ENCODE measurements at places on chromosomes 1 and 21.

DNA sequence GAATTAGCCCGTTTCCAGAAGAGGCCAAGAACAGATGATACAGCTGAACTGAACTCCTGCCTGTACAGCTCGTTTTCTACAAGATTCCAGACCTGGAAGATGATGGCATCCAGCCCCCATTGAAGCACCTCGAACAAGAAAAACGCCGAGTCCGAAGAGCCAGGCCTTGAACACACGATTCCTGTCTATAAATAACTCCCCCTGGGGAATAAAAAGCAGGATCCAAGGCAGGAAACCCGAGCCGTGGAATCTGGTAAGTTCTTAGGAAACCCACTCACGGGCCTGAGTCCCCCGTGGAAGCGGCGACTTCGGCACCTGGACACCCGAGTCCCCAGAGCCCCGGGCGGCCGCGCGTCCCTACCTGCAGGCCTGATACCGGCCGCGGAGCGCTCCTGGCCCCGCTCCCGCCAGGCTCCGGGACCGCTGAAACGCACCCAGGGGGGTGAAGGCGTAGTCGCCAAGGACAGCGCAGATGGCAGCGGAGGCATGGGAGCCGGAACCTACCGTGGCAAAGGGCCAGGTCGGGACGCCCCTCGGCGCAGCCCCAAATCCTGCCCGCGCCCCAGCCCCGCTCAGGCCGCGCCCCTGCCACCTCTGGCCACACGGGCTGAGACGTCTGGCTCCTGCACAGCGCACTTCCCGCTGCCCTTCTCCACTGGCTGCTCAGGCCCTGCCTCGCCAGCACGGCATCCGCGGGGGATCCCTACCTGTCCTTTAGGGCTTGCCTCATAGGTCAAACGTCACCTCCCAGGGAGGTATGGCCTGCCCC, 14.0 kb upstream of the HLCS start:
- no peak for DNase-seq

GRCh38 chr1:29412591-29412990, 176.3 kb downstream of the PTPRU start:
- DNase-seq, result no peak

- no peak for DNase-seq
Measured at GRCh38 chr1:113983826-113984225, 4.6 kb downstream of the OLFML3 start.

GRCh38 chr1:182003025-182003725, 58.3 kb downstream of the ZNF648 start:
- no peak for DNase-seq

DNA sequence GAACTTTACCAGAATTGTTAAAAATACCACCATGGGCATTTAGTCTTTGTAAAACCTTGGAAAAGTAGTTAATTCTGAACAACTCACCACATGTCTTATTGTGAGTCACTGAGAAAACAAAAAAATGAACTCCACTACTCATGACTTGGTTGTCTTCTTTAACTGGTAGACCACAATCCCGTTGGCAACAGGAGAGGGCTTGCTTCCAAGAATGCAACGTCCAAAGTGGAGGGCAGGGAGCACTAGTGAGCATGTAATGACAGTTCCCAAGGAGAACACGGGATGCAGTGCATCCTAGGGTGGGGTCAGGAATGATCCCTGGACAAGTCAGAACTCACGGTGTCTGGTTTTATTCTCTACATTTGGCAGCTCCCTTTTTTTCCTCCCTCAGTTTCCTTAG, 15.2 kb upstream of the HMCN1 start:
- DNase-seq, result no peak

- no peak for DNase-seq
Measured at GRCh38 chr1:23930861-23931490, 17.8 kb upstream of the CNR2 start.

DNA sequence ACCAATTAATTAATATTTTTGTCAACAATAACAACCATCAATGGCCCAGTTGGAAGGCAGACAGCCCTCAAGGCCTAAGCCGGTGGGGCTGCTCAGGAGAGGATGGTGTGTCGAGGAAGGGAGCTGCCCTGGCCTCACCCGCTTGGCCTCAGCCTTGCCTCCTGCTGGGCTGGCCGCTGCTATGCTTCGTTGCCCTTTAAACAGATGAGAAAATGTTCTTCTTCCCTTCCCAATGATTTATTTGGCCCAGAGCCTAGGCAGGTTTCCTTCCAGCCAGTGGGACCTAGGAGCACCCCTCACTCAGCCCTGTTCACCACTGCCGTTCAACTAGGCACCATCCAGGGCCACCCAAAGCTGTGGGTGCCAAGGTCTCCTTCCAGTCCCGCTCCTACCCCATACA, 3.1 kb upstream of the ADGRB2 start:
- DNase-seq, result no peak

DNA sequence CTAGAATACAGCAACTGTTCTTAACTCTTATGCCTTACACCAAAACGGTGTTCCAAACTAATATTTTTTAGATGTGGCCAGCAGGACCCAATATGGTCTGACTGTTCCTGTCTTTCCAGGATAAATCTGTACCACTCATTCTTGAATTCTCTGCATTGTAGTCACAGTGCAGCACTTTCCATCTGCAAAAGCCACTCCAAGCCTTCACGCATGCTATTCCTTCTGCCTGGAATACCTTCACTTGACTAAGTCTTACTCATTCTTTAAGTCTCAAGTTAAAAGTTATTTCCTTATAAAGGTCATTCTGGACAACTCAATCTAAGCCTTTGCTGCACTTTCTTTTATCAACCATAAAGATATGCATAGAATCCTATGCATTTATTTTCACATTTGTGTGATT, 1194.5 kb downstream of the PLA2G4A start:
- no peak for DNase-seq

GRCh38 chr1:19622204-19622603, 21.9 kb upstream of the NBL1 start:
- DNase-seq, result no peak

- no peak for DNase-seq
Measured at GRCh38 chr21:34511181-34511580, 829 bp downstream of the KCNE1 start.

GRCh38 chr1:114756949-114757454, 782 bp downstream of the CSDE1 start:
- DNase-seq, result no peak

- no peak for DNase-seq
Measured at GRCh38 chr1:227043755-227044154, 103.7 kb downstream of the COQ8A start.

GRCh38 chr1:239951511-239952140, 140.1 kb upstream of the FMN2 start:
- peak; percentile 79 for DNase-seq

DNA sequence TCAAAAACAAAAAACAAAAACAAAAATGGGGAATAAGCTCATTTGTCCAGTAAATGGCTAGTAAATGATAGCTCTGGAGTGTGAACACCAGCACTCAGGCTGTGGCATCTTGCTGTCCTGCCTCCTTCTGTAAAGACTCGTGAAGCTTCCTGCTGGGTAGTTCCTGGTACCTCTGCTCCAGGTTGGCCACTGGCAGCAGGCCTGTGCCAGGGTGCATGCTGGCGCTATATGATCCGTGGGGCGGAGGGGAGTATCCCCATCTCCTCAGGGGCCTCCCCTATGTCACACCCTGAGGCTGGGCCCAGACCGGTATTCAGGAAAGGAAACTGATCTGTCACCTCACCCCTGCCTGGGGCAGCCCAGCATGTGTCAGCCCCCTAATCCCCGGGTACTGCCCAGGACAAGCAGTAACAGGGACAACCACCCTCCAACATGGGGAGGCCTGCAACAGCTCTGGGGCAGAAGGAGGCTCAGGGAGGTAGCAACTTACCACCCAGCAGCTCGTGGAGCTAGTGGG, 14.1 kb downstream of the ALPL start:
- DNase-seq, result no peak

DNA sequence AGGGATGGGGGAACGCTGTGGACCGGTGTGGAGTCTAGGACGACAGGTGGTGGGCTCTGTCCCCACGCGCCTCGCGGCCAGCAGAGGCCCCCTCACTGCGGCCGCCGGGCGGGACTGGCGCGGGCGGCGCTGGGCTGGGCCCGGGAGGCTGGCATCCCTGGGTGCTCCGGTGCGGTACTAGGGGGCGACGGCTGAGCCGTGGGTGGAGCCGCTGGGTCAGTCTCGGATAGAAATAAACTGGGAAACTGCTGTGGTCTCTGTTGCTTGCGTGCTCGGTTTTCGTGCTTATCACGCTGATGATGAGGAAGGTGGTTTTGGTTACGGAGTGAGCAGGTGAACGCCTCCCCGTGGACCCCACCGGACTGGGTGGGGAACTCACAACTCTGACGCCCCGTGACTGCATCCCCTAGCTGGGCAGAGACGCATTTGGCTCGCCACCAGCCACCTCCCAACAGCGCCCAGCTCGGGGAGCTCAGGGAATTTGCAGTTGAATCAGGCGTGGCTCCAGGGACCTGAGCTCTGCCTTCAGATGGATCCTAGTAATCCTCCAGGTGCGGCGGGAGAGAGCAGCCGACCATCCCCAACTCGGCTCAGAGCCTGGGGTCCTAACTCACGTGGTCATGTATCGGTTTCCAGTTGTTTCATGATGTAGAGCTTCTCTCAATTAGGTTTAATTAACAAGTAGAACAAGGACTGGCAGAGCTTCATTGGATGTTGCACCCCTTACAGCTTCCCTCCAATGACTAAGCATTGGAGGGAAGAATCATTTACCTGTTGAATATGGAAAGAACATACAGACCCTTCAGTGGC, 32.1 kb downstream of the HSD17B7 start:
- DNase-seq, result no peak

DNA sequence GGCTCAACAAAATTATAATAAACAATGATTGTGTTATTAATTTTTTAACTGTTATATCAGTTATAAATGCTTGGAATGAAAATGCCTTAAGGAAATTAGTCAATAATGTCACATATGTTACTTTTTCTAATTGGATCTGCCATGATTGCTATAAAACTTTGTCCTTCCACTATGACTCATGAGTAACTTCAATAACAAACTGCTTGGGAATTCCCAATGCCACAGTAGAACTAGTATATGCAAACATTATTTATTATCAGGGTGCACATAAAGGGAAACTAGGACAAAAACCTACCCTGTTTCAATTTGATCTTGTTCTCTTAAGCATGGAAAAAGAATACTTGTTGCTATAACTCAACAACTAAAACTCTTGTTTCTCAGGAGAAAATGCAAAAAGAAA, 59.1 kb upstream of the PDC start:
- DNase-seq, result no peak

DNA sequence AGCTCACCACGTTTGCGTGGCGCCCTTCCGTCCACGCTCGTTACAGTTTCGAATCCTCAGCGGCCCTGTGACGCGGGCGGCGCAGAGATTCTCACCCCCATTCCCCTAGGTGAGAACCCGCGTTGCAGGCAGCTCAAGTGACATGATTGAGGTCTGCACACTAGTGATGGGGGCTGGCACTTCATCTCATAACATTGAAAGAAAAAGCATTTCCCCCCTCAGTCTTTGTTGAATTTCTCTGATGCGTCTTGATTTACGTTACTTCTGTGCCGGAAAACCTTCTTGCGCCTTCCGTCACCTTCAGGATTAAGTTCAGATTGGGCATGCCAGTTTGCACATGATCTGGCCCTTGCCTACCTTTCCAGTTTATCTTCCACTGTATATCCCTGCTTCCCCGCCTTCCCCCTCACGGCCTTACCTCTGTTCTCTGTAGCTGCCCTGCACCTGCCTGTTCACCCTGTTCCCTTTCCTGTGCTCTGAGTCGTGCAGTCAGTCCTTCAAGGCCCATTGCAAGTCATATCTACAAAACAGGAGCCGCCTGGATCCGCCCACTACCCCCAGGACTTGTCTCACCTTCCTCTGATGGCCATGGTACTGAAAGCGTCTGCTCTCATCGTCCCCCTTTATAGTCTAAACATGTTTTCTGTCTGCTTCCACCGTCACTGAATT, 1.1 kb downstream of the CTPS1 start:
- DNase-seq, result peak; percentile 32

DNA sequence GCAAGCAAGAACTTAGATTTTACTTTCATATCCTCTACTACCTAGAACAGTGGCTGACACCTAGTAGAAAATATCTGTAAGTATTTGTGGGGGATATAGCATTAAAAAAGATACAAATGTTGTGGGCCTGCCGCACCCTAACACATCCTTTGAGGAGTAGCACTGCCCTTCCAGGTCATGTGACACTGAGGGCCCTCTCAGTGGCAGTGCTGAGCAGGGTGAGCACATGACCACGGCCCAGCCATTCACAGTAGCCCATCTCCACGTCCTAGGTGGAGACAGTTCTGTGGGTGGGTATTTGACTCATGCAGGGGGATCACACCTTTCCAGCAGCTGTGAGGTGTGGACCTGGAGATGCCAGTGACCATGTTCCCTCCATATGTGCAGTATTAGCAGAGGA, 108.9 kb downstream of the OMA1 start:
- DNase-seq, result no peak

- no peak for DNase-seq
Measured at GRCh38 chr1:193083365-193084088, 21.7 kb downstream of the GLRX2 start.

GRCh38 chr1:24111996-24112779, at the start of gene MYOM3:
Gene MYOM3, minus strand, starts transcription at chr1:24112135. Its CDS starts 3,499 bp downstream, at chr1:24108636.
- peak; percentile 61 for DNase-seq

- DNase-seq, result no peak
Measured at GRCh38 chr1:46810596-46810995, 11.8 kb downstream of the CYP4B1 start.

- DNase-seq, result no peak
Measured at GRCh38 chr1:44621841-44622286, 52.4 kb downstream of the TMEM53 start.

DNA sequence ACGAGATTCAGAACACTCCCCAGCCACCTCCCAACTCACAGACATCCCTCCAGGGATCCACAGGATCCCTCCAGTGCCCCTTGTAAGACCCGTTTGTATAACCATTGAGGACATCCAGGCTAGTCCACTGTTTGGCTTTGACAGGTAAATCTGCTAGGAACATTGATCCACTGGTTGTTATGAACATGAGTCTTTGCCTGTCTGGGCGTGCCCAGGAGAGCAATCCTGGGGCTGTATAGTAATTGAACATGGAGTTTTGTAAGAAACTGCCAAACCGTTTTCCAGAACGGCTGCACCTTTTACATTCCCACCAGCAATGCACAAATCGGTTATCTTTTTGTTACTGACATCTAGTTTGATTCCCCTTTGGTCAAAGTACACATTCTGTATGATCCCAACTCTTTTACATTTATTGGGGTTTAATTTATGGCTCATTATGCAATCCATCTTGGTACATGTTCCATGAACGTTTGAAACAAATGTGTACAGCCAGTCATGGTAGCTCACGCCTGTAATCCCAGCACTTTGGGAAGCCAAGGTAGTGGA, 88.7 kb downstream of the WDR4 start:
- DNase-seq, result no peak

DNA sequence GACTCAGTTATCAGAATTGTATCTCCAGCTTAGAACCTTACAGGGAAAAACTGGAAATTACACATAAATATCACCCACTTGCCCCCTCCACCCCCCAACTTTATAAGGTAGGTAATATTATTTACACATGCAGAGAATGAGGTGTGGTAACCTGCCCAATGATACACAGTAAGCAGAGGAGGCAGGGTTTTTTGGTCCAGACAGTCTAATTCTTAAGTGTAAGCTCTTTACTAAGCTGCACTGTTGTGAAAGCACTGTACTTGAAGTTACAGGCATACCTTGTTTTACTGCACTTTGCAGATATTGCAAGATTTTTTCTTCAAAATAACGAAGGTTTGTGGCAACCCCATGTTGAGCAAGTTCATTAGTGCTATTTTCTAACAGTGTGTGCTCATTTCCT, 24.8 kb upstream of the MYOCOS start:
- DNase-seq, result no peak

GRCh38 chr1:156463874-156464273, 36.7 kb downstream of the MEF2D start:
- DNase-seq, result no peak
